Kidney (tissue), 22 donors: ENCODE measurements at places on chromosomes 2 and 18.

DNA sequence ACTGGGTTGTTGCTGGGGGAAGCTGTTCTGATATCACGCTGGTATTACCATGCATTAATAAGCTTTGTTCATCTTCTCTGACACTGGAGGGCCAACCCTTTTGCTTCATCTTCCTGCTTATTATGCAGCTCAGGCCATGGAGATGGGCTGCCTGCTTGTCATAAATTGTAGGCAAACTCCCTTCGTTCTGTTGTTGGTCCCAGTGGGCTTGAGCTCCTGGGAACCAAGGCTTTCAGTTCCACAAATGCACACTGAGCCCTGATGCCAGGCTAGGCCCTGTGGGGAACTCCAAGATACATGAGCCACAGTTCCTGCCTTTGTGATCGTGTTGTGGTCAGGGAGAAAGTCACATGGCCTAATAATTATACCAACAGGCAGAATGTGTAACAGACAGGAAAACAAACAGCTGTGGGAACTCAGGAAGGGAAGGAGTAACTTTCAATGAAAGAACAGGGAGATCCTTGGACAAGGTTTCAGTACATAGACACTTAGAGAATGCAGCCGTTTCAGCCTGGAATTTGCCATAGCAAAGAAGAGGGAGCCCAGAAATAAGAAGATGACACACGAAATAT lies 49.0 kb upstream of the BCL2L11 start:
- peak; percentile 69 for DNase-seq

GRCh38 chr18:9991011-9992000 lies 77.5 kb downstream of the VAPA start:
- DNase-seq: no peak

- DNase-seq: no peak
Measured at GRCh38 chr18:77210249-77210648, 39.4 kb upstream of the GALR1 start.

GRCh38 chr2:237154082-237154638 lies 68.5 kb downstream of the COPS8 start:
- no peak for DNase-seq

DNA sequence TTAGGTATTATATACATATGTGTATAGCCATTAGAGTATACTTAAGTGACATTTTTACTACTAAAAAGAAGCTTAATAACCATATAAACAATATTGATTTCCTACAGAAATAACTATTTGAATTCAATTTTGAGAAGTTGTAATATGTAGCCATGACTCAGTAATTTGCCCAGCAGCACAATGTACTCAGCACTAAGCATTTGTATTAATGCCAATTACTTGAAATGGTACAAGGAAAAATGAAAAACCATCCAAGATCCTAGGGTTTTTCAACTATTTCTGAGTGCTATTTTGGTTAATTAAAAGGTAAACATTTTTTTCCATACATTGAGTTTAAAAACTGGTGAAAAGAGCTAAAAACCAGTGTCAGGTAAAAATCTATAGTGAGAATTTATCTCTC lies 324.0 kb downstream of the KCNJ3 start:
- DNase-seq: no peak

DNA sequence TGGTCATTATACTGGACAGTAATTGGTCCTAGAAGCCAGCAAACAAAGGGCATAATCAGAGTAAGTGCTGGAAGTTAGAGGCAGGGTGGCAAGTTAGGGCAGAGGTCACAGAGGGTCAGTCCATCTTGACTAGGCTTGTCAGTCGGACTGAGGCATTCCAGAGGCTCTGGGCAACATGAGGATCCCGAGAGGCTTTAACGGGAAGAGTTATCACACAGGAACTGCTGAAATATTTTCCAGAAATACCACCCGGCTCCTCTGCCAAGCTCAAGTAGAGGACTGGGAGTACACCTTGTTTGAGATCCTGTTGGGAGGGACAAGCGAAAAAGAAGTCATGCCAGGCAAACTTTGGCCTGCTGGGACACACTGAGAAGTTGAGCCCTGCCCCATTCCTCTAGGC lies 13.7 kb downstream of the C2orf81 start:
- DNase-seq: no peak

- no peak for DNase-seq
Measured at GRCh38 chr18:8870528-8870927, 165.2 kb downstream of the MTCL1 start.

DNA sequence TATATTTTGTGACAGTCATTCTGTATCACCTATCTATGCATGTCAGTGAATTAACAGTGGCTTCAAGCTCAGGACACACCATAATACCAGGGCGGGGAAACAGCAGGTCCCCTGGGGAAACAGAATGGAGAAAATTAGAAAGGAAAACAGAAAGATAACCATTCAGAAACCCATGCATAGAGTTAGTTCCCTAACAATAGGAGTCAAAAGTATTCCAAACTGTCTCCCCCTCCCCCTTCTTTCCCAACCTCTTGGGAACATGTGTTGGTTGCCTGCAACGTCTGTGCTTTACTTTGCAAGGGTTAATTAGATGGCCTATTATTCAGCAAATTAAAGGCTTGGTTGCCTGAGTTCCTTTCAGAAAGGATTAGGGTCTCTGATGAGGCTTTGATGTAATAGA lies 176.4 kb downstream of the MYO3B start:
- no peak for DNase-seq

DNA sequence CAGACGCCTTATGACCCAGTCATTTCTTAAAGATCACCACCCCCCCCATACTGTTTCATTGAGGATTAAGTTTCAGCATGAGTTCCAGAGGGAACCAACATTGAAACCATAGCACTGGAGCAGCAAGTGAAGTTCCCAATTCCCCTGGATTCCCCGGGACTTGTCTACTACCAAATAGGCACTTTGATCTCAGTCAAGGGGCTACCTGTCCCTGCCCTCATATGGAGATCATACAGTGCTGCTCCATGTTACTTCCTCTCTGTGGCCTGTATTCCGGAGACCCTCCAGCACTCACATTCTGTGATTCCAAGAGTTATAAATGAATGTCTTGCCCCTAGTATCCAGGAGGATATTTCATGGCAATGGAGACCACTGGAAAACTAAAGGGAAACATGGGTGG lies 42.5 kb downstream of the RNF144A start:
- DNase-seq: no peak

- DNase-seq: no peak
Measured at GRCh38 chr2:190838492-190838910, 42.1 kb upstream of the GLS start.

GRCh38 chr2:162368494-162368893 lies 24.6 kb downstream of the GCA start:
- DNase-seq: no peak

GRCh38 chr2:201450954-201451291 lies 335 bp downstream of the TRAK2 start:
- no peak for DNase-seq

DNA sequence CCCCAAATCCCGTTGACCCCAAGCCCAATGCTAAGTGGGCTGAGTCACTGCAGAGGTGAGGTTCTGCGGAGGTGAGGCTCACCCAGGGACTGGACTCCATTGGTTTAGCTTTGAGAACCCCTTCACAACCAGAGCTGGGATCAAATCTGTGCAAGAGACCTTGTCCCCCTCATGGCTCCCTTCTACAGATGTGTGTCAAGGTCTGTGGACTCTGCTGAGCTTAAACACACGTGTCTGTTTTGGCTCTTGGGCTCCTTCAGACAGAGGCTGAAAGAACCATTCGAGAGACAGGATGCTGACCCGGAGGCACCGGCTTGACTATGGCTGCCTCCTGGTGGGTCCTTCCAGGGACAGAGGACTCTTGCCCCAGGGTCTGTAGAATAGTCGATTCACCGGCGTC lies 190.3 kb downstream of the LPIN1 start:
- DNase-seq: no peak

GRCh38 chr2:236767941-236768340 lies 198.3 kb downstream of the ACKR3 start:
- no peak for DNase-seq

GRCh38 chr2:38215522-38215921 lies 139.6 kb upstream of the CYP1B1 start:
- no peak for DNase-seq

DNA sequence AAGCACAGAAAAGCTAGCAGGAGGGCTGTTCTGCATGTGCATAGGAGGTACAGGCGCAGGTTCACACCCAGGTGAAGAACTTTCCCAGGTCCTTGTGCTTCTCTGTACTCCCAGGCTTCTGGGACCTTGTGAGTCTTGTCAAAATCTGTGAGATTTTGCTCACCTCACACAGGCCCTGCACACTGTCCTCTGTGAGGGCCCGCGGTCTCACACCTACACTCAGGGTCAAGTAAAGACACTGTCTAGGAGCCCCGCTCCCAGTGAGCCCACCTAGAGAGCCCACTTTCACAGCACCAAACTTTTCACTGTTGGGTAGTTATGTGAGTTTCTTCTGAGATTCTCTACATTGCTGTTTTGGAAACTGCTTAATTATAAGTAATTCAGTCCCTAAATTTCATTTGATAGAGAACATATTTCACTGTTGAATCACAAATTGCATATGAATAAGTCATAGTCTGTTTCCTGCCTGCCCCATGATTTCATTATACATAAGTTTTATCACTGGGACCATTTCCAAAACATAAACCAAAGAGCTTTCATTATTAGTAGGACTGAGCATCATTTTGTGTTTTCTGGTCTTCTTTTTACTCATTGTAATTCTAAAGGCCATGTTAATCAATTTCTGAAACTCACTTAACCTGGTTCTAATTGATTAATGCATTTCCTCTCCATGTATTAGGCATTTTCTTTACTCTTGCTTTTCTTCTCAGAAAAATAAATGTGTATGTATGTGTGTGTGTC lies 234.2 kb upstream of the SPOPL start:
- DNase-seq: no peak

DNA sequence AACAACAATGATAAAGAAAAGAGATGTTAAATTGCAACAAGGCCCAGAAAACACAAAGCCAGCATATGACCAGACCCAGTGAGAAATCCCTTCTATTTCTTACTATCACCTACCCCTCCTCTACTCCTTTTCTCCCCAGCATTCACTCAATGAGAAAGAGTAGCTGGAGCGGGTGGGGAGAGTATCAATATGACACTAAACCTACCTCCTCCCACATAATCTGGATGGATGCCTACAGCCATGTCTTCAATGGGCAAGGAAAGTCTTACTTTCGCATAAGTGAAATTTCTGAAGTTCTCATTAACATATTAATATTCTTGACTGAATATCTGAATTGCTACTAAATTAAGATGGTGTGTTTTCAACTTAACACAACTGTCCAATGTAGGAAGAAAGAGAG lies 78.2 kb downstream of the AFF3 start:
- no peak for DNase-seq

DNA sequence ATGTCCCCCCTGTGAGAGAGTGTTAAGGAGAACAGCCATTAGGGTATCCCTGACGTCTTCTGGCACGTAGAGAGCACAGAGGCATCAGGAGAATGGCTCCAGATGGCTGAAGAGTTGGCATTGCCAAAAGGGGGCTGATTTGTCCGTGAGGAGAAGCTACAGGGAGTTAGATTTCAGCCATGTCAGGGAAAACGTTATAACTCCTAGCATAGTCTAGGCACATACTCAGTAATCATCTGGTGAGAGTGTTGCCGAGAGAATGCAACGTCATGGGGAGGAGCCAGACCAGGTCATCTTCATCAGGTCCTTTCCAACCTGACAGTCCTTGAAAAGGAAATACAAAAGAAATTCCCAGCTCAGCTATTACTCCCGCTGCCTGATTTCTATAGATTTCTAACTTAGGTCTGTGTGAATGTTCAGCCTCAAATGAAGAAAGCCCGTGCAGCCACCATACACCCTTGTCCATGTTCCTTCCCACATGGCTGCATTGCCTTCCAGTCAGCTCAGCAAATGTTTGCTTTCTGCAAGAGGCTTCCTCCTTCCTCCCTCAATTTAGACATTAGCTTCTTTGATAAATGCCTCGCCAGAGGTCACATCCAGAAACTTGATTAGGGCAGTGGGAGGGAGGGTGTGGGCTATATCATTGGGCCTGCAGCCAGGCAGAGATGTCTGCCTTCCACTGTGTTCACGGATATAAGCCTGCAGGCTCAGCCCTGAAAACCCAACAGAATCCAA lies 93.0 kb downstream of the STPG4 start:
- no peak for DNase-seq

- DNase-seq: no peak
Measured at GRCh38 chr18:75391279-75392225, 36.0 kb downstream of the SMIM21 start.
